ENCODE measurements at places on chromosomes 16 and 17. TPM values are rescaled to one million over a fixed set of nuclear protein-coding genes. Genes with fewer than 3 reads are reported as not detected.

KRT40 gene
- not detected for total RNA-seq

JPH3 gene
- total RNA-seq, result not detected

RNF222 gene
- not detected for total RNA-seq

CACNA1H gene
- 4.2 TPM for total RNA-seq

DNA sequence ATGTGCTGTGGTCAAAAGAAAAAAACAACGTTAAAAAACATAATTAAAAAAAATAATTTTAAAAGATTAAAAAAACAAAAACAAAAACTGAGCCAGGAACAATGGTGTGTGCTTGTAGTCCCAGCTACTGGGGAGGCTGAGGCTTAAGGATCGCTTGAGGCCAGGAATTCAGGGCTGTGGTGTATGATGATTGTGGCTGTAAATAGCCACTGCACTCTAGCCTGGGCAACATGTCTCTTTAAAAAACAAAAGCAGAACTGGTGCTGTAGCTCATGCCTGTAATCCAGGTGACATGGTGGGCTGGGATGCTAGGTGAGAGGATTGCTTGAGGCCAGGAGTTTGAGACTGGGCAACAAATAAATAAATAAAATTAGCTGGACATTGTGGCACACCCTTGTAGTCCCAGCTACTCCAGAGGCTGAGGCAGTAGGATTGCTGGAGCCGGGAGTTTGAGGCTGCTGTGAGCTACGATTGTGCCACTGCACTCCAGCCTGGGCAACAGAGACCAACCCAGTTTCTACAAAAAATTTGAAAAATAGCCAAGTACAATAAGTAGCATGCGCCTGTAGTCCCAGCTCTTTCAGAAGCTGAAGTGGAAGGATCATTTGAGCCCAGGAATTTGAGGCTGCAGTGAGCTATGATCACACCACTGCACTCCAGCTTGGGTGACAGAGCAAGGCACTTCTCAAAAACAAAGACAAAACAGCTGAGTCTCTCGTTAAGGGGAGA, 43.6 kb downstream of the NFATC3 start:
- no peak for DNase-seq

GRCh38 chr16:8512941-8513624, 77.2 kb downstream of the TMEM114 start:
- no peak for DNase-seq

- no peak for DNase-seq
These were observed 16.1 kb downstream of the ESRP2 start for GRCh38 chr16:68219725-68220351.

DNA sequence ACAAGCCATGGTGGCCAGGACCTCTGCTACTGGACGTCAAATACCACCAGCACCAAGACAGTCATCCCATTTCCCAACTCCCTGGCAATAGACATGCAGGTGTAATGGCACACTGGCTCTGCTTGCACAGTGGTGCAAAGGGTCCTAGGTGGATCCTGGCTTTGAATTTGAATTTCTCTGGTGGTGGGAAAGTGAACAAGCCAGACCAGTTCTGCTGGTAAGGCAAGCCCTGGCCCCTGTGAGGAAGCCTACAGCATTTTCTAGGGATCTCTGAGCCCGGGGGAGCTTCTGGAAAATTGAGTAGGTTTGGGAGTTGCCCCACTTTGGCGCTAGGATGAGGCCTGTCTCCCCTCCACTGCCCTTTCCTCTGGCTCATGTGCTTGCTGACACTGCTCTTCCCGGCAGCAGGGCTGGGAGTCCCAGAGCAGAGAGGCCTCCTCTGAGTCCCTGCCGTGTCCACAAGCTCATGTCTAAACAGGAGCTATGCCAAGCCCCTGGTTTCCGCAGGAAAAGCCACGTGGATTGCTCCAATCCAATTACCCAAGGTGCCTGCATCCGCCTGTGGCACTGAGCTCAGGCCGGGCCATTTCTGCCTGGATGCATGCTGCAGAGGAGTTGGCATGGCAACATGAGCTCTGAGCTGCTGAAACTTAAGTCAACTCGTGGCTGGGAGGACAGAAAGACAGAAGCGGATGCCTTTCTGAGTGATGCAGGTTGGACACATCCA, 67.0 kb downstream of the PRMT7 start:
- DNase-seq, result no peak

GRCh38 chr16:82655720-82656490, 29.1 kb downstream of the CDH13 start:
- no peak for DNase-seq

DNA sequence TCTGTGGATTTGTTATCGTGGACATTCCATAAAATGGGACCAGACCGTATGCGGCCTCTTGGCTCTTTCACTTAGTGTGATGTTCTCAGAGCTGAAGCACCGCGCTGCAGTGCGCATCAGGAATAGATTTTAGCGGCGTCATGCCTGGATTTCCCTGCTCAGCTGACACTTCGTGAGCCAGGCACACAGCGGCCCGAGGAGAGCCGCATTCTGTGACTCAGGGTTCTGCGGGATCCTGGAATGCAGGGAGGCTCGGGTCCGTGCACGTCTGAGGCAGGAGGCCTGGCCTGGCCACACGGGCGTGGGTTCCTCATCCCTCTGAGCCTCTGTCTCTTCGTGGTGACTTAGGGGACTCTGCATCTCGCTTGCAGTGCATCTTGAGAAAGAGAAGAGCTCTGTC, 13.4 kb downstream of the CBFA2T3 start:
- DNase-seq, result no peak

DNA sequence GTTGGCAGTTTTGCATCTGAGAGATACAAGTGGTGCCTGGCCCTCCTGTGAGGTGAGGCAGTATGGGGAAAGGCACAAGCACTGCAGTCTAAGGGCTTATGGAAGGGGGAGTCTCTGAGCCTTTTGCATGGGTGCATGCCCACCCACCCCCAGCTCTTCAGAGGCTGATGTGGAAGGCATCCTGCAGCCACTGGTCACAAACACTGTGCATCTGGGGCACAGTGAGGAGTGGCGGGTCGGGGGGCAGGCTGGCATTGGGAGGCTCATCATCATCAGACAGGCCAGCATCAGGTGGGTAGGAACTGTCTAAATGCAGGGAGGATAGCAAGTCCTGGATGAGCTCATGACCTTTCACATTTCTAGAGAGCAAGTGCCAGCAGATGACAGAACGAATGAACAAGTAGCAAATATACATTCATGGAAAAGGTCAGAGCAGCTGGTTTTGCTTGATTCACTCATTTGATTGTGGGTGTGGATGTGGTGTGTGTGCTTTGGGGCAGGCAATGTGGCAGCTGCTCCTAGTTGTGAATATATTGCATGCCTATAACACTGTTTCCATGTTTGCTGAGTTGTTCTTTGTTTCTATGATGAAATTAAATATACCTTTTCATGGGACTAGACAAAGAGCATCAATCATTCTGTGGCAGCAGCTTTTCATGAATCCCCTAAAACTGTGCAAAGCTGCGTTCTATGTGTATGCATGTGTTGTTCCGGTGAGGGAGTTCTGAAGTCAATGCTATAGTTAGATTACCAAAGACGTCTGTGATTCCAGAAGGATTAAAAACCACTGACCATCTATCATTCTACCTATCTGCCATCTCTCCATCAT, 29.2 kb downstream of the TRIM25 start:
- DNase-seq, result no peak

DNA sequence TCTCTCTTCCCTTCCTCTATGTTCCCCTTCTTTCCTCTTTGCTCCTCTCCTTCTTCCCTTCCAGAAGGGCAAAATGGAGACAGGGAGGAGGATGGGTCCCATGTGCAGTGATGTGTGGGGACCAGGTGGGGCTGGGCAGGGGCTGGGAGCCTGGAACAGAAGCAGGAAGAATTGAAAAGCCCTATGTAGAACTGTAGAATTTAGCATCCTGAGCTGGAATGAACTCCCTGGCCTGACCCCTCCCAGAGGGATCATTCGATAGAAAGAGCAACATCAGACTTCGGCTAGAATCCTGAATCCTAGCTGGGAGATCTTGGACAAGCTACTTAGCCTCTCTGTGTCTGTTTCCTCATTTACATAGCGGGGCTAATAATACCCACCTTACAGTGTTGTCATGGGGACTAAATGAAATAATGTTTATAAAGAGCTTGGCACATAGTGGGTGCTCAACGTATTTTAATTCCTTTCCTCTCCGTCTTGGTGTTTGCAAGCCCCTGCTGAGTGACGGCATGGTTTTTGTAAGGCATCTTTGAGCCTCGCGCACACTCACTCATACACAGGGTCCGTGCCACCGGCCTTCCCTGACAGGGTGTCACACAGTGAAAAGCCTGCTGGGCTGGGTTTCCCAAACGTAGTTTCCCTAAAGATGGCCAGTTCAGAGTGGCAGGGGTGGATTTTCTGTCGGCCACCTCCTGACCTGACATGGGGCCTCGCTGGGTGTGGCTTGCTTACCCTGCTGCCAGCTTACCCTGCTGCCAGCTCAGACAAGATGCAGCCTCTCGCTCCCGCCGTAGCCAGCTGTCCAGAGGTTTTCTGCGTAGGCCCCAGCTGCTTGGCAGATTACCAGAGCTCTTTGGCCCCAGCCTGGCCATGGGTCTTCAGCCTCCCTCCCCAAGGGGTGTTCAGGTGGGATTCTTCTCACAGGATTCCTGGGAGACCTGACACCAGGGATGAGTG, 6.1 kb upstream of the ARHGAP23 start:
- DNase-seq, result no peak

- no peak for DNase-seq
These were observed 54.4 kb downstream of the PITPNC1 start for GRCh38 chr17:67431249-67432015.

DNA sequence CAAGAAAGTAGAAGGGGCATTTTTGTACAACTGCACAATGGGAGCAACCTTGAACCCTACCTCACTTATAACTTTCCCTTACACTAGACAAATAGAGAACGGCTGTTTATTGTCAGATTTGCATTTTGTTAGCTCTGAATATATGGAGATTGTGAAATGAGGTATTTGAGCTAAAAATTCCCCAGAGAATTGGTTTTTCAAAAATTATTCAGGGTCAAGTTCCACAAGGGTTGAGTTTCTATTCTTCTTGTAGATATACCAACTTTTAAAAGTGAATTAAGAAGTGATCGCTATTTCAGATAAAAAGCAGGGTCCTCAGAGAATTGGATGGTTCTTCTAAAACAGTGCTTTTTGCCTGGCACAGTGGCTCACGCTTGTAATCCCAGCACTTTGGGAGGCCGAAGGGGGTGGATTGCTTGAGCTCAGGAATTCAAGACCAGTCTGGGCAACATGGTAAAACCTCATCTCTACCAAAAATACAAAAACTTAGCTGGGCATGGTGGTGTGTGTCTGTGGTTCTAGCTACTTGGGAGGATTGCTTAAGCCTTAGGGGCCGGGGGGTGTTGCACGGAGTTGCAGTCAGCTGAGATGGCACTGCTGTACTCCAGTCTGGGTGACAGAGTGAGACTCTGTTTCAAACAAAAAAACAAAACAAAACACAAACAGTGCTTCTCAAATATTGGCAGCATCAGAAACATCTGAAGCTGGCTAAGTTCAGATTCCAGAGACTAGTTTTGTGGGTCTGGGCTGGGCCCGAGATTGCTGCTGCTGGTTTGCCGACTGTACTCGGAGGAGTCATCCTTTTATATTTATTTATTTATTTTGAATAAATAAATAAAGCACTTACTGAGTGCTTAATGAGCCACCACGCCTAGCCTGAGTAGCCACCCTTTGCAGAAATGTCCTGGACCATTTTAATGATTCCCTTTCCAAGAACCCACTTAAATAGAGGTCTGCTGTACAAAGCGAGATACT, 50.9 kb downstream of the PECAM1 start:
- no peak for DNase-seq

DNA sequence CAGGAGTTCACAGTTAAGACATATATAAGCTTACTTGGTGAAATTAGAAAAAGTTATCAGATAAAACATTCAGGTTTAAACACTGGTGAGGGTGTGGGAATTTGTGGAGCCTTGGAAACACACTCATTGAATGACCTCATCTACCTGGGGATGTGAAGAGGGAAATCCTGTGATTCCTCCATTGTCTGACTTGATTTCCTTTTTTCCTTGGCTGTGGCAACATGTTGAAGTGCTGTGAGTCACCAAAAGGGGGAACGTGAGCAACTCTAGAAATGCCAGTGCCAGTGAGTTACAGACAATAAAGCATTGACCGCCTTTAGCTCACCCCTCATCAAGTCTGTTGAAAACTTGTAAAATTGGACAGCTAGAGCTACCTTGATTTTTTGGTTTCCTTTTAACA, 1.8 kb downstream of the HMOX2 start:
- DNase-seq, result no peak

GRCh38 chr17:38510421-38511149, 82.3 kb downstream of the ARHGAP23 start:
- no peak for DNase-seq

- DNase-seq, result no peak
These were observed 273.3 kb upstream of the CDH5 start for GRCh38 chr16:66093191-66093590.

DNA sequence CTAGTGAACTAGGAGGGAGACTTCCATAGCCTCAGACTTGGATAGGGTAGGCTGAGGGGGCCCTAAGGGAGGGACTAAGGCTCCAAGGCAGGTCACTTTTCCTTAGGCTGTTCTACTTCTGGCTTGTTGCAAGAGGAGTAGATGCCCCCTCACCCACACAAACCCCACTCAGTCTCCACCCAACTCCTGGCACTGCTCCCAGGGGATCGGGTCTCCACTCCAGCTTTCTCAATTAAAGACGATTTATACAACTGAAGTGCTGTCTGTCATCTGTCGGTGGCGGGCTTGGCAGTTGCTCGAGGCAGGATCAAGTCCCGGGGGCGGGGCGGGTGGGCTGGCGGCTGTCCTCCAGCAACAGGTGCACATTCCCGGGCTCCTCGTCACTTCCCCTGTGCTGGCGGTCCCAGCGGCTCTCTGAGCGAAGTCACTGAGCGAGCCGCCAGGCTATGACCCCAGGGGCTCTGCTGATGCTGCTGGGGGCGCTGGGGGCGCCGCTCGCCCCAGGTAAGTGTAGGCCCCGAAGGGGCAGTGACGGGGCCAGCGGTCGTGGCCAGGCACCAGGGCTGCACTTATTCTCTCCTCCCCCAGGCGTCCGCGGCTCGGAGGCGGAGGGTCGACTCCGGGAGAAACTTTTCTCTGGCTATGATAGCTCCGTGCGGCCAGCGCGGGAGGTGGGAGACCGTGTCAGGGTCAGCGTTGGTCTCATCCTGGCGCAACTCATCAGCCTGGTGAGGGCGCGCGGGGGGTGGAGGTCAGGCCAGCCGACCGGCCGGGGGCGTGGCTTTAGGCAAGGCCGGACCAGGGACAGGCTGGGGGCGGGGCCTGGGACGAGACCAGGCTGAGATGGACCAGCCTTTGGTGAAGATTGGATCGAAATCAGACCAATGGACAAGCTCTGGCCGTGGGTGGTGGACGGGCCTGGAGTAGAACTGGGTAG, at the start of gene CHRNB1:
TSS of gene CHRNB1 (plus strand) at position 380 of the 937 bp plus-strand sequence. CDS start at position 447, 67 bp downstream.
- peak; percentile 95 for DNase-seq

GRCh38 chr16:85286951-85287814, 174.9 kb upstream of the CIBAR2 start:
- peak; percentile 65 for DNase-seq

GRCh38 chr16:60405286-60405685, 1631.0 kb downstream of the CDH8 start:
- DNase-seq, result no peak

DNA sequence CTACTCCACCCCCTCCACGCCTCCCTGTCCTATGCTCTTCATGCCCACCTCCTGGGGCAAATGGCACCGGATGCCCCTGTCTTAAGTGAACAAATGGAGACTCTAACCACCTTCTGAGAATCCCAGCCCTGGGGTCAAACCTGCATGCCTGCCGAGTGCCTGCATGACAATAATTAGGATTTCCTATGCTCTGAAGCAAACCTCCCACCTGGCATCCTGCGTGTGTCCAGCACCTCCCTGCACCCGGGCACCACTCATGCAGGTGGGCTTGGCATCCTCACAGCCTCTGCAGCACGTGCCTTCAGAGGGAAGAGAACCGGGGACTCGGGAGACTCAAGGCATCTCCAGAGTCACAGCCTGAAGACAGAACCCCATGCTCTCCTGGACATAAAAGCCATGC, 11.2 kb upstream of the KIFC3 start:
- DNase-seq, result no peak

All from left lobe of liver (tissue), 2 donors.